ENCODE measurements at places on chromosomes 3 and 15.

DNA sequence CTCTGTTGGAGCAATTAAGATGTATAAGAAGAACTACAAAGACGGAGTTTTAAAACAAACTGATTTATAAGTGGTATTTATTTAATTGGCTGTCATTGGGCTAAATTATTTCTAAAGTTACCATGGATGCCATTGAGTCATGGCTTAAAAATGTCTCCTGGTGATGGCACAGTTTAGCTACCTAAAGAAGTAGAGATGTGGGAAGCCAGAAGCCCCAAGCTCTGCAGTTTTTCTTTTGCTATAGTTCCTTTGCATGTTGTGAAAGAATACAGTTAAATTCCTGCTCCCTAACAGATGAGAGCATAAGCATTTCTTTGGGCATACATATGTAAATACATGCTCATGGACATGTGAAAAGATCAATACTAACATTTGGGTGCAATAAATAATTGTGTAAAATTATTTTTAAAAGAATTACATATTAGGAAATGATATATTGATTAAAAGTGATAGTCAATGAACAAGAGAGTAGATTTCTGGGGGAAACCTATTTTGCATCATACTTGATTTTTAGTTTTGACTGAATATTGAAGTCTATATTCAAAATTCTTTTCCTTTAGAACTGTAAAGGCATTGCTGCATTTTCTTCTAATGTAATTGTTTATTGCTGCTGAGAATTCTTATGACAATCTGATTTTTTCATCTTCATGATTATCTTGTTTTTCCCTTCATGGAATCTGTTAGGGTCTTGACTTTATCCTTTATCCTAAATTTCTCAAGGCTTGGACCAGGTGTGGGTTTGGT lies 2.1 kb downstream of the OPA1 start:
- DNase-seq = no peak

DNA sequence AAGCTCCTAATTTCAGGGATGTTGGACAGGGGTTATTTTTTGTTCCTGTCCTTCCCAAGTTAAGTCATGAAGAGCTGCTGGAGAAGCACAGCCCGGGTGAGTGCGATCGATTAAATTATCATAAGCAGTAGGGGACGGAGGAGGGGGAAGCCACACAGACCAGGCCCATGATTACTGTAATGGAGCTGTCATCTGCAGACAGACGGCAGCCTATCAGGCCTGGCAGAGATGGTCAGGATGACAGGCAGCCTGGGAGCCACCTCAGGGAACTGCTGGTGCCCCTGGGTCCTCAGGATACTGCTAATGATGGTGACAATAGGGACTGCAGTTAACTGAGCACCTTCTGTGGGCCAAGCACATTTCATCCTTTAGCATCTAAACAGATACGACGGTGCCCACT lies 147.7 kb downstream of the RAB11A start:
- DNase-seq = no peak

GRCh38 chr3:14478956-14479550 lies 61.1 kb downstream of the GRIP2 start:
- no peak for DNase-seq

- DNase-seq = no peak
Measured at GRCh38 chr3:170806676-170807075, 63.3 kb downstream of the RPL22L1 start.

GRCh38 chr3:11736136-11736833 lies 92.6 kb upstream of the VGLL4 start:
- DNase-seq = no peak

DNA sequence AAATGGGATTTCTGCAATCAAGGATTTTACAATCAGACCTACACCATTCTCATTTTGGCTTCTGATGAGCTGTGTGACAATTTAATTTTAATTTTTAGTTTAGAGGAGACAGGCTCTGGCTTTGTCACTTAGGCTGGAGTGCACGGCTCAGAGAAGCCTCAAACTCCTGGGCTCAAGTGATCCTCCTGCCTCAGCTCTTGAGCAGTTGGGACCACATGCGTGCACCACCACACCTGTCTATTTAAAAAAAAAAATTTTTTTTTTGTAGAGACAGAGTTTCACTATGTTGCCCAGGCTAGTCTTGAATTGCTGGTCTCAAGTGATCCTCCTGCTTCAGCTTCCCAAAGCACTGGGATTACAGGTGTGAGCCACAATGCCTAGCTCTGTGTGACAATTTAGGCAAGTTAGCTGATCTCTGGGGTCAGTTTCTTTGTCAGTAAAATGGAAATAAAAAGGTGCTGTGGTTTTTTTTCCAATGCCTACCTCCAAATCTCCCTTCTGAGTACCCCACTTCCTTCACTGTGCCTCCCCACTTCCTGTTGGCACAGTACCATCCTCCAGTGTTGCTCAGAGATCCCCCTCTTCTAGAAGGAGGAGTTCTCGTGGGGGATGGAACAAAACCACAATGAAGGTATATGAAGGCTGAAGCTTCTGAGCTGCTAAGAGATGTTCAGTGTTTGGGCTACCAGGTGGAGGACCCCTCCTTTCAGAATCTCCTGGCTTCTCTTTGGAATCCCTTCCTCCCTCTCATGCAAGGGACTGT lies 54.1 kb upstream of the GSK3B start:
- no peak for DNase-seq

- no peak for DNase-seq
Measured at GRCh38 chr3:97713634-97714033, 50.9 kb upstream of the ARL6 start.

- DNase-seq = no peak
Measured at GRCh38 chr15:66981771-66982170, 83.6 kb upstream of the SMAD3 start.

- DNase-seq = peak; percentile 35
Measured at GRCh38 chr3:194058189-194058571, 77.8 kb upstream of the HES1 start.

DNA sequence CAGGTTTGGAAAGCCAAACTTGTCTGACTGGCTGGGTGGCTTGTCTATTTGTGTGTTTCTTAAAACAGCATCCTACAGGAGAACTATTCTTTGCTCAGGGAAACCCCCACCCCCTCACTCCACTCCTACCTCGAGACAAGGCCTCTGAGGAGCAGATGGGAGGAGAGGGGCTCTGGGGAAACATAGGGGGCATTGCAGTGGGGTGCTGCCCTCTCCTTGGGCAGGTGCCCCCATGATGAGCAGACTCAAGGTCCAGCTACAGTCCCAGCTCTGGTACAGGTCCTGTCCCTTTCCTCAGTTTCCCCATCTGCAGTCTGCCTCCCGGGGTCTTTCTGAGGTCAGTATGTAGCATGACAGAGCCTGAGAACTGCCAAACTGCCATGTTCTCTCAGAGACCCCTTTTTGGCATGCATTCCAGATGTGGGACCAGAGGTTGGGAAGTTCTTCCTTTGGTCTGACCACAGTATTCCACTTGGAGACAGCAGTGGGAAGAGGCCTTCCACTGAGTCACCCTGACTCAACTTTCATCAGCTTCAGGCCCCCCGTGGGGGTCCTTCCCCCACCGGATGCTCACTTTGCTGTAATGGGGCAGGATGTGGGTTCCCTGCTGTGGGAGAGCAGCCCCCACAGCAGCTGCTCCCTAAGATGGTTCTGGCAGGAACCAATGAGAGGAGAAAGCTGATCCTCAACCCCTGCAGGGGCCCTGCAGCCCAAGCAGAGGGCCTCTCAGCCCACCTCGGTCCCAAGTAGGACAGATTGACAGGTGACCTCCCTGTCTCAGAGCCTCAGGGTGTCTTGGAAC lies 32.3 kb upstream of the CYP11A1 start:
- DNase-seq = no peak

- no peak for DNase-seq
Measured at GRCh38 chr3:122915300-122916055, 112.1 kb downstream of the SEMA5B start.

DNA sequence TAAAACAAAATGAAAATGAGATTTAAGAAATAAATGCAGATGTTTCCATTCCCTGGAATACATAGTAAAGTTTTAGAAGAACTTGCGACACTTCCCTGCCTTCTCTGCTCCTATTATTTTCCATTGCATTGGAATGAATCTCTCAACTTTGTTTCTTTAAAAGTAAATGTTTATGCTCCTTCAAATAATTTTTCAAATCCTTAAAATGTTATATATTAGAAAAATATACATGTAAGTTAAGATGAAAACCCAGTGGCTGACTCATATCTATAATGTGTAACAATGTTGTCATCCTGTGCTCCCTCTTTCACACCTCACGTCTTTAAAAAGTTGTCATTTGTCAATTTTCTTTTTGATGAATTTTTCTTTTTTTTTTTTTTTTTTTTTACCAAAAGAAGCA lies 3.6 kb downstream of the RBMS3 start:
- no peak for DNase-seq

DNA sequence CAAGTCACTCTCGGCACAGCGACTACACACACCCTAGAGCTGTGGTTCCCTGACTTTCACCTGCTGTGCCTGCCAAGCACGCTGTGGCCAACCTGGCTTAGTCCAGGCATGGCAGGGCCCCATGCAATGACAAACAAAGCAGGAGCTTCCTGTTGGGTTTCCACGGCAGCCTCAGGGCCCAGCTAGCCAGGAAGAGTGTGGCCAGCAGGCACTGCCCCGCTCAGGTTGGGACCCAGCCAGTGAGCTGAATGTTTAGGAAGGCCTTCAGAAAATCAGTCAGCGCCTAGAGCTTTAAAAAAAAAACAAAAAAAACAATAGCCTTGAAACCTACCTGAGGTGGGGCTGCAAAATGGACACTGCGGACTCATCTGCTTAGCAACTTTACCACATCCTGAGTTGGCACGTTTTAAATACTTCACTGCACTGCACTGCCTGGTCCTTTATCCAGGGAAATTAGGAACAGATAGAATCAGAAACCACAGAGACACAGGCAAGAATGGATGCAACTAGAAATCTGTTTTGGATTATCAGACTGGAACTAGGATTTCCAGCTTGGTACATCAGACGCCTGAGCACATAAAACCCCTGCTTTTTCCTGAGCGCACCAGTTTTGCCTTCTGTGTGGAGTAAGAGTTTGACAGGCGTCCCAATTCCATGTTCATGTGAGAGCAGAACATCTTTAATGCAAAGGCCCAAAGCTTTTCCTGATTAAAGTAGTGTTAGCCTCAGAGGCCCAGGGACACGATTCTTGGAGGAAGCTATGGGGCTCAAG lies 36.2 kb upstream of the LDHAL6B start:
- no peak for DNase-seq

GRCh38 chr3:127747751-127748521 lies 74.4 kb downstream of the MGLL start:
- no peak for DNase-seq

GRCh38 chr3:31522152-31522551 lies 10.6 kb upstream of the STT3B start:
- no peak for DNase-seq

- no peak for DNase-seq
Measured at GRCh38 chr15:34603095-34603494, 19.6 kb upstream of the GOLGA8B start.

DNA sequence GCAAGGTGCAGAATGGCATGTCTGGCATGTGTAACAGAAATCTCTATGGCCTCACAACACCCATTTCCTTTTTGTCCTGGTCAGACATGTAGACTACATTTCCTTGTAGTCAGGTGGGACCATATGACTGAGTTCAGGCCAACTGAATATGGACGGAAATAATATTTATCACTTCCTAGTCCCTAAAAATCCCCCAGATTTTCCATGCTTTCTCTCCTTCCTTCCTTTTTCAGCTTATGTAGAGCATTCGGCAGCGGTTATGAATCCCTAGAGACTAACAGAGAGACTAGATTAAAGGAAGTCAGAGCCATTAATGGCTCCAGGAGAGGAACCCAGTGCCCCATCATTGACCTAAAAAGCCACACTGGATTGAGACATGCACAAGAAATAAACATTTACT lies 35.8 kb downstream of the SLC9A9 start:
- no peak for DNase-seq

All from GM19239 (cell line).